Immature natural killer cell (primary cell): ENCODE measurements at places on chromosomes 11 and 22. TPM values are rescaled to one million over a fixed set of nuclear protein-coding genes. Genes with fewer than 3 reads are reported as not detected.

FGF4 gene
- polyA plus RNA-seq: not detected

GRCh38 chr11:27626269-27626937 lies 73.9 kb downstream of the BDNF start:
- H3K36me3 ChIP-seq: no peaks in the 10 kb centered on the region
- no peak overlapping the region for H3K27ac ChIP-seq
- DNase-seq: no peak
- H3K4me3 ChIP-seq: no peak overlapping the region
- H3K4me1 ChIP-seq: no peaks in the 10 kb centered on the region
- peaks cover 3% of the 10 kb centered on the region for H3K27me3 ChIP-seq

GRCh38 chr22:50247748-50248147 lies 2.9 kb upstream of the TUBGCP6 start:
- H3K4me1 ChIP-seq: peaks cover 20% of the 10 kb centered on the region
- peaks cover 3% of the 10 kb centered on the region for H3K36me3 ChIP-seq
- peaks cover 5% of the 10 kb centered on the region for H3K27me3 ChIP-seq
- H3K27ac ChIP-seq: peak overlapping the region; percentile 70
- H3K4me3 ChIP-seq: peak overlapping the region; percentile 49

DNA sequence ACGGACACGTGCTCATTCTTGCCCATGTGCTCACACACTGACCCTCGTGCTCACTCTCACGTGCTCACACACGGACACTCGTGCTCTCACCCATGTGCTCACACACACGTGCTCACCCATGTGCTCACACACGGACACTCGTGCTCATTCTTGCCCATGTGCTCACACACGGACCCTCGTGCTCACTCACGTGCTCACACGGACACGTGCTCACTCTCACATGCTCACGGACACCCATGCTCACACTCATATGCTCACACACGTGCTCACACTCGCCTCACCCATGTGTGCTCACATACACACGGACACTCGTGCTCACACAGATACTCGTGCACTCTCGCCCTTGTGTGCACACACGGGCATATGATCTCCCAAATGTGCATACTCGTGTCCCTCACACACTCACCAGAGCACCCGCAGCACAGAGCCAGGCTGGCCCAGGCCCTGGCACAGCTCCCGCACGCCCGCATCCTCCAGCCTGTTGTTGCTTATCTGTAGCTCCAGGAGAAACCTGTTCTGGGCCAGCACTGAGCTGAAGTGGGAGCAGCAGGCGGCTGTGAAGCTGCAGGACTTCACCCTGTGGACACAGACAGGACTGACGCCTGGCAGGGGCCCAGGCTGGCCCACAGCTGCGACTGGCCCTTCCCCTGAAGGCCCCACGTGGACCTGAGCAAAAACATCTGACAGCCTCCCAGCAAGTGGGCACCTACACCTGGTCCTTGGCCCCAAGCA lies 9.3 kb downstream of the RNH1 start:
- H3K27ac ChIP-seq: no peak overlapping the region
- DNase-seq: no peak
- peaks cover 14% of the 10 kb centered on the region for H3K36me3 ChIP-seq
- no peak overlapping the region for H3K4me3 ChIP-seq

- H3K27me3 ChIP-seq: peaks cover 17% of the 10 kb centered on the region
- no peak overlapping the region for H3K4me3 ChIP-seq
- no peak for DNase-seq
- H3K36me3 ChIP-seq: no peaks in the 10 kb centered on the region
- no peaks in the 10 kb centered on the region for H3K4me1 ChIP-seq
Measured at GRCh38 chr11:19474954-19475721, 234.4 kb upstream of the E2F8 start.

- H3K36me3 ChIP-seq: peaks cover 9% of the 10 kb centered on the region
- H3K4me1 ChIP-seq: no peaks in the 10 kb centered on the region
- no peak overlapping the region for H3K27ac ChIP-seq
Measured at GRCh38 chr11:17915500-17916143, 97.2 kb downstream of the SERGEF start.

DNA sequence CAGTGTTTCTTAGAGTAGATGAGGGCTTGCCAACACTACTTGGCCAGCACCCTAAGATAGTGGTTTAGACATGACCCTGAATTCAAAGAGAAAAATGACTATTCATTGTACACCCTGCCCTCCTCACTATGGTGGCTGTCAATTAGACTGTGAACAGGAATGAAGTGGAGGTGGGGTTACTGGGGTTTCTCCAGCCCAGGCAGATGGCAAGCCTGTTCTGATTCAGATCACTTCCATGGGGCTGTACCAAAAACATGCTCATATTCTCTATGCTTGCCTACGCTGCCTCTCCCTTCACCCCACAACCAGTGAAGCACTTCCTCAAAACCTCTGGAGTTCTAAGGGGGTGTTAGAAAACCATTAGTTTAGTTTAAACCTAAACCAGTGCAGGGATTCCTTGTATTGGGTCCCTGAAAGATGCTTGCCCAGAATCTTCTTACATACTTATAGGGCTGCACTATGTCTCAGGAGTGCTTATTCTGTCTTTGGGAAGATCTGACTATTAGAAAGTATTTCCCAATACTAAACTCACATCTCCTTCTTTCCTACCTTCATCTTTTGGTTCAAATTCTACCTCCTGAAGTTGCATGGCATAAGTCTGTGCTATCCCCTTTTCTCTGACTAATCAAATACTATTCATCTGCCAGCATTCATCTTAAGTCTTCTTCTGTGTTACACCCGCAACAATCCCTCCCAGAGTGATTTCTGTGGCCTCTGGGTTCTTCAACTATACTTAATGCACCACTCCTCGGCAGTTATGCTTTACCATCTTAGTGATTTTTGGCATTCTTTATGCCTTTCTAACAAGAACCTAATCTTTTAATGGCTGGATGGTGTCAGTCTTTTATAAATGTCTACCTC lies 71.8 kb downstream of the ATG16L2 start:
- H3K36me3 ChIP-seq: peaks cover 15% of the 10 kb centered on the region
- H3K4me1 ChIP-seq: no peaks in the 10 kb centered on the region
- no peak overlapping the region for H3K27ac ChIP-seq
- peaks cover 6% of the 10 kb centered on the region for H3K27me3 ChIP-seq
- DNase-seq: no peak

DNA sequence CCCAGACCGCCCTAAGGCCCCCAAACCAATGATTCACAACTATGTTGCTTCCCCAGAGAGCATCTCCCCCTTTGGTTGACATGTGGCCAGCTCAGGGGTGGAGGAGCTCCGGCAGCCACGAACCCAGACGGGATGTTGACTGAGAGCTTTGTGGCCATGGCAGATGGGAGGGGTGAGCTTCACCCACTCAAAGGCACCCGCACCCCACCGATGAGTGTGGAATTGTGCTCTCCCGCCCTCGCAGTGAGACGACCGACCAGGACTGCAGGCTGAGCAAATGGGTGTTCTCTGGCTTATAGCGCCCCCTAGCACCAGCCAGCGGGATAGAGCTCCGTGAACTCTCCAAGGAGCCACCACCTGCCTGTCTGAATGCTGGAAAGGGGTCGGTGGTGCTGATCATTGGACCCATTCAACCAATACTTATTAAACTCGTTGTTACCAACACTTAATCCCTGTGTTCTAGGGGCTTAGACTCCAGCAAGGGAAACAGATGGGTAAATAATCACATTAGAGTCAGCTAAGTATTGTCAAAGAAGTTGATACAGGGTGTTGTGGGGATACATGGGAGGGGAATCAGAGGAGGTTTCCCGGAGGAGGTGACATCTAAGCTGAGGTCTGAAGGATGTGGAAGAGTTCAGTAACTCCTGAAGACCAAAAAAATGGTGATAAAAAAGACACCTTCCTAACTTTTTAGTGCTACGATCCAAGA lies 4.5 kb upstream of the TIMP3 start:
- peaks cover 13% of the 10 kb centered on the region for H3K27me3 ChIP-seq
- H3K4me3 ChIP-seq: no peak overlapping the region
- DNase-seq: peak; percentile 55
- no peaks in the 10 kb centered on the region for H3K4me1 ChIP-seq
- no peaks in the 10 kb centered on the region for H3K36me3 ChIP-seq
- peak overlapping the region; percentile 53 for H3K27ac ChIP-seq

GRCh38 chr22:50307890-50308596 lies 597 bp upstream of the PLXNB2 start:
- no peaks in the 10 kb centered on the region for H3K27me3 ChIP-seq
- H3K4me1 ChIP-seq: no peaks in the 10 kb centered on the region
- no peak overlapping the region for H3K4me3 ChIP-seq
- no peak for DNase-seq

DNA sequence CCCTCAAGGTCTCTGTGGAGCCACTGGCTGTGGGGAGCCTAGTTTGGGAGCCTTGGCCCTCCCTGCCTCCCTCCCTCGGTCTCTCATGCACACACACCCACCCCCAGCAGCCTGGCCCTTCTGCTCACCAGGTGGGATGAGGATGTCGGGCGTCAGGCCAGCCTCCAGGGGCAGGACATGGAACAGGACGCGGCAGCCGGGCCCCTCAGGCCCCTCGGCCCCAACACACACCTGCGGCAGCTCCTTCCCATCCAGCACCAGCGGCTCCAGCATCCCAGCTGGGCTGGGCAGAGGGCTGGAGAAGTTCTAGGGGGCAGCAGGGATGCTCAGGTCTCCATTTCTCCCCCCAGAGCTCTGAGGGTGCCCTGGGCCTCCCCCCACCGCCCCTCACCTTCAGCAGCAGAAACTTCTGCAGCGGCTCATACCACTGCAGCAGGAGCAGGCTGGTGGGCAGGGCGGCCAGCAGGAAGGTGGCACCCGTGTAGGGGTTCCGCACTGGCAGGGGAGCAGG lies 11.2 kb downstream of the MAP4K2 start:
- no peak overlapping the region for H3K4me3 ChIP-seq
- peaks cover 5% of the 10 kb centered on the region for H3K4me1 ChIP-seq
- H3K27me3 ChIP-seq: peaks cover 3% of the 10 kb centered on the region
- H3K36me3 ChIP-seq: no peaks in the 10 kb centered on the region
- no peak overlapping the region for H3K27ac ChIP-seq

- no peaks in the 10 kb centered on the region for H3K36me3 ChIP-seq
- H3K4me3 ChIP-seq: no peak overlapping the region
- no peaks in the 10 kb centered on the region for H3K4me1 ChIP-seq
- peaks cover 5% of the 10 kb centered on the region for H3K27me3 ChIP-seq
- no peak overlapping the region for H3K27ac ChIP-seq
- no peak for DNase-seq
Measured at GRCh38 chr11:69801513-69802335, 17.5 kb downstream of the FGF3 start.

SERPIND1 gene
- not detected for polyA plus RNA-seq

GRCh38 chr11:128172046-128172878 lies 415.1 kb downstream of the ETS1 start:
- no peak overlapping the region for H3K4me3 ChIP-seq
- H3K27me3 ChIP-seq: no peaks in the 10 kb centered on the region
- DNase-seq: peak; percentile 74
- H3K36me3 ChIP-seq: no peaks in the 10 kb centered on the region

CNTF gene
- not detected for polyA plus RNA-seq

DNA sequence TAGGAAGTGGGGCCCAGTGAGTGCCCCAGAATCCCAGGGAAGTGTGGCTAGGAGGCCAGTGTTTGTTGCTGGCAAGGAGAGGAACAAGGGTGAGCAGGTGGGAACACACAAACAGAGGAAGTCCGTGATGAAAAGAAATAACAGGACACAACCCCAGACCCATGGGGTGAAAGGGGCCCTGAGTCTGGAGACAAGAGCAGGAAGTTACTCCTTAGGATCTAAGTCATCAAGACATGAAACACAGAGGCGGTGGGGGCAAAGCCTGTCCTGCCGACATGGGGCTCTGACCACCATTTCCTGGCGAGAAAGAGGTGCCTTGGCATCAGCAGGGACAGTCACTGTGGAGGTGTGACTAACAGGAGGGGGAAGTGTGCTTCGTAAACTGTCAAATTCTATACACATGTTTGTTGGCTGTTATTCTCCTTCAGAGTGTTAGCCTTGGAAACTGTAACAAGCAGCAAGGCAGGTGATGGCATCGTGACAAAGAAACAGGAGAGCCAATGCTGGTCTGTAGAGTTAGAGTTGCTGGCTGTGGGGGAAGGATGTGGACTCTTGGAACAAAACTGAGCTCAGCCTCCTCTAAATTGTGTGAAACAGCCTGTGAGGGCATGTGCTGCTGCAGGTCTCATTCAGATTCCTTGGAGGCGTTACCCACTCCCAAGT lies 21.7 kb downstream of the CHST1 start:
- no peak overlapping the region for H3K27ac ChIP-seq
- no peaks in the 10 kb centered on the region for H3K4me1 ChIP-seq
- no peaks in the 10 kb centered on the region for H3K36me3 ChIP-seq
- no peak for DNase-seq

DNA sequence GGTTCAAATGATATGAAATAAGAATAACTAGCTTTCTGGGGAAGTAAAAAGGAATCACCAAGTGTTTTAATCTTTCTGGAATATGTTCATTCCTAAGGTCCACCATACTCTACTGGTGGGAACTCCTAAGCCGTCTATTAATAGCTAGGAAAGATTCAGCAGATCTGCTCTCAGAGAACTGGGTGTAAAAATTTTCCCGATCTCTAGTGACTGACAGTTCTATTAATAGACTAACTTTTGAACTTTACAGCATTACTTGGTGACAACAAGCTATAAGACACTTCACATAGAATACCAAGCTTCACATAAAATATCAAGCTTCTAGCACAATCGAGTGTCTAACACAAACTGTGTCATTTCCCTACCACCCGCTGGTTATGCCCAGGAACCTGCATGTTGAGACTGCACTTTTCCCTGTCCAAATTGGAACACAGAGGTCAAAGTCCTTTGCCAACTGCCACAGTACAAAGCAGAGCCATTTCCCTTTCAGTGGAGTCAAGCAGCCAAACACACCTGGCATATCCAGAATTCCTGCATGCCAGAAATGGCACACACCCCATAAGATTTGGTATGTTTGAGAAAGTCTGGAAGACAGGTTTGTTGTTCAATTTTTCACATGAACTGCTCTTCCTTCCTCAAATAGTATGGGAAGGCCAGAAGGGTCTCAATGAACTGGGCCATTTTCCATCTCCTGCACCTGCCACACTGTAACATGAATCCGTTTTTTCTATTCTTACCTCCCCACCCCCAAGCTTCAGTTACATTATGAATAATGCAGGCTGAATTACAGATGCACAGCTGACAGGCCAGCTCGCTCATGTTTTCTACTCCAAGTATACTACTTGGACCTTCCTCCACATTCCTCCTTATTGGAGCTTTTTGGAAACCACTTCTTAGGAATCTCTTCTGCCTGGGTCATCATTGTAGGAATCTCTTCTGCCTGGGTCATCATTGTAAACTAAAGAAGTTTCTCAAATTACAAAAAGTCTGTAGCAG lies 3.7 kb downstream of the OSBP start:
- peaks cover 51% of the 10 kb centered on the region for H3K4me1 ChIP-seq
- peaks cover 12% of the 10 kb centered on the region for H3K36me3 ChIP-seq
- no peak overlapping the region for H3K27ac ChIP-seq
- H3K4me3 ChIP-seq: no peak overlapping the region
- peaks cover 15% of the 10 kb centered on the region for H3K27me3 ChIP-seq
- DNase-seq: no peak

- no peak overlapping the region for H3K4me3 ChIP-seq
- no peaks in the 10 kb centered on the region for H3K36me3 ChIP-seq
- peaks cover 13% of the 10 kb centered on the region for H3K27me3 ChIP-seq
- DNase-seq: no peak
- H3K27ac ChIP-seq: no peak overlapping the region
- no peaks in the 10 kb centered on the region for H3K4me1 ChIP-seq
Measured at GRCh38 chr11:35878741-35879140, 65.1 kb upstream of the LDLRAD3 start.

DNA sequence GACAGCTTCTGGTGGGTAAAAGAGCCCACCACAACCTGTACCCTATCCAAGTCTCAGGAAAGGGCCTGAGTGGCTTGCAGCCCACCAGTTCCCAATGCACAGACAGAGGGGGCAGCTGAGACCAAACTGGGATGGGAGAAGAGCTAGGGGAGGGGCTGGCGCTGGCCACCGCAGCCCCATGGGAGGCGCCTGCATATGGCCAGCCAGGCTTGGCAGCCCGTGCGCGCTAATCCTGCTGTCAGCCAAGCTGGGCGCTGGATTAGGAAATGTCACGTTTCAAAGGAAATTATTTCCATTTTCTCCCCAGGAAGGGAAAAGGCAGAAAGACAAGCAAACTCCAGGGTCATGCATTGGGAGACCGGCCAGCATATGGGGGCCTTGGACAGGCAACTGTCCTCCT lies 236.8 kb downstream of the BUD13 start:
- H3K4me3 ChIP-seq: no peak overlapping the region
- H3K4me1 ChIP-seq: no peaks in the 10 kb centered on the region
